Hindlimb muscle (tissue), 1 donor: ENCODE measurements at places on chromosomes 1 and 21. TPM values are rescaled to one million over a fixed set of nuclear protein-coding genes. Genes with fewer than 3 reads are reported as not detected.

DNA sequence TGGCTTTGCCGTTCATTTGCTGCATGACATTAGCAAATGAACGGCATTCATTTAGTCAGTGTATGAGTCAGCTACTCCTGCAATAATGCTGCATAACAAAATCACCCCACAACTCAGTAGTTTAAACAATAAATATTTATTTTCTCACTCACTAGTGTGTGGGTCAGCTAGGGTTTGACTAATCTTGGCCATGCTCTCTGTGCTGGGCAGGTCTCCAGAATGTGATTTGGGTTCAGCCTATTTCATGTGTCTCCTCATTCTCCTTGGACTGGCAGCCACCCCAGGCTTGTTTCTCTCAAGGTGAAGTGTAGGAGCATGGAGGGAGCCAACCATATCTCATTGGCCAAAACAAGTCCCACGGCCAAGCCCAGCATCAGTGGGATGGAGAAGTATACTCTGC, 104.3 kb downstream of the LACTBL1 start:
- no peak for DNase-seq

LRRN2 gene
- 6.4 TPM for polyA plus RNA-seq

- DNase-seq: no peak
These were observed 1.7 kb upstream of the SIM2 start for GRCh38 chr21:36697060-36697850.

GRCh38 chr1:39017266-39017665, 8.9 kb upstream of the NDUFS5 start:
- no peak for DNase-seq

DNA sequence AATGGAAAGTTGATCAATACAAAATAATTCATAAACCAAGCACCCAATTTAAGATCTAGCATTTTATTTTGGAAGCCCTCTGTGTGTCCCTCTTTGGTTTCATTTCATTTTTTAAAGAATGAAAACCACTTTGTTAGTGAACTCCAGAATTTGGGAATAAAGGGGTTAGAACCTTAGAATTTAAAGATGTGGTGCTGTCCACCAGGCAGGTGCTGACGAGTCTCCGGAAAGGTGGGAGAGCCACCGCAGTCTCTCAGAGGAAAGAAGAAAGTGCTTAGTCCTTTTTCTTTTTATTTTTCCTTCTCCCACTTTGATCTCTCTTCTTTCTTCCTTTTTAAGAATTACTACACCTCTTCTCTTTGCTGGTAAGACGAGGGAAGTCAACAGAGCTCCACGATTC, 20.5 kb upstream of the HIVEP3 start:
- no peak for DNase-seq

GRCh38 chr1:30906631-30907441, 1.7 kb downstream of the SDC3 start:
- DNase-seq: no peak

GRCh38 chr1:78408192-78408591, 82.6 kb upstream of the PTGFR start:
- peak; percentile 47 for DNase-seq

DNA sequence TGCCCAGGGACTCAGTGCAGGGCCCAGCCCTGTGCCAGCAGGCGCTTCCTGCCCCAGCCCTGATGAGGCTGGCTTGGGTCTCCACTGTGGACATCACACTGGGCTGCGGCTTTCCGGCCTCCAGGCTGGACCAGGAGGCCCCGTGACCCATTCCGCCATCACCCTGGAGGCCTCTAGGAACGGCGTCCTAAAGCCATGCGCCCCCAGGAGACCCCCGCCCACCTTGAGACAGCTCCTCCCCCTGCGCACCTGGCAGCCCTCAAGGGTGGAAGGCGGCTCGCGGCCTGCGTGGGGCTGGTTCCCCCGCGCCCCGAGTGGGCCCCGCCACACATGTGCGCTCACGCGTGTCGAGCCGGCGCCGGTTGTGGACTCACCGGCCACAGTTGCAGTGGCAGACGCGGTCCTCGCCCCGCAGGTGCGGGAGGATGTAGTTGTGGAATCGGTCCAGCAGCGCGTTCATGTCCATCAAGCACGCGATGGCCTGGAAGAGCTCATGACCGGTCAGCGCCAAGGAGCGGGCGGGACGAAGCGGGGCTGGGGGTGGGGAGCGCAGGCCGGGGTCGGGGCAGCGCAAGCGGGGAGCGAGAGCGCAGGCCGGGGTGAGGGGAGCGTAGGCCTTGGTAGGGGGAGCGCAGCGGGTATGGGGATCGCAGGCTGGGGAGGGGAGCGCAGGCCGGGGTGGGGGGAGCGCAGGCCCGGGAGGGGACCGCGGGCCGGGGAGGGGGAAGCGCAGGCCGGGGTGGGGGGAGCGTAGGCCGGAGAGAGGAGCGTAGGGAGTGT, 924 bp downstream of the TMEM240 start:
- peak; percentile 53 for DNase-seq

DNA sequence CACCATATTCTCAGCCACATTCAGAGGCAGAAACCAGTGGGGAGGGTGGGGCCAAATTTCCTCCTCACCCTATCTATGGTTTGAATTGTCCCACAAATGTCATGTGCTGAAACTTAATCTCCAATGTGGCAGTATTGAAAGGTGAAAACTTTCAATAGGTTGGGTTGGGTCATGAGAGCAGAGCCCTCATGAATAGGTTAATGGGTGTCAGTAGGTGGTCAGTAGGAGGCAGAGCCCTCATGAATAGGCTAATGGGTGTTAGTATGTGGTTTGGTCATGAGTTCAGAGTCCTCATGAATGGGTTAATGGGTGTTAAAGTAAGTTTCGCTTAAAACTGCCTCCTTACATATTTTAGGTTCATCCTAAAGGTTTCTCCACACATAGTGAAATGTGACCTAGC, 170.0 kb downstream of the FCRL5 start:
- no peak for DNase-seq

HSPB7 gene
- polyA plus RNA-seq: 91.3 TPM
